ENCODE measurements at places on chromosomes 7 and 10. TPM values are rescaled to one million over a fixed set of nuclear protein-coding genes. Genes with fewer than 3 reads are reported as not detected.

EVX1 gene
- not detected for total RNA-seq

SP4 gene
- 58.7 TPM for total RNA-seq

CALML5 gene
- total RNA-seq: not detected

SEMA3D gene
- not detected for total RNA-seq

FAM20C gene
- 0.45 TPM for total RNA-seq

ACBD7 gene
- total RNA-seq: 1.5 TPM

- no peak overlapping the region for H3K4me3 ChIP-seq
- no peaks in the 10 kb centered on the region for H3K4me1 ChIP-seq
- DNase-seq: no peak
- H3K27me3 ChIP-seq: peaks cover 4% of the 10 kb centered on the region
Observed at GRCh38 chr7:47574482-47575329, 7.2 kb downstream of the TNS3 start.

DNA sequence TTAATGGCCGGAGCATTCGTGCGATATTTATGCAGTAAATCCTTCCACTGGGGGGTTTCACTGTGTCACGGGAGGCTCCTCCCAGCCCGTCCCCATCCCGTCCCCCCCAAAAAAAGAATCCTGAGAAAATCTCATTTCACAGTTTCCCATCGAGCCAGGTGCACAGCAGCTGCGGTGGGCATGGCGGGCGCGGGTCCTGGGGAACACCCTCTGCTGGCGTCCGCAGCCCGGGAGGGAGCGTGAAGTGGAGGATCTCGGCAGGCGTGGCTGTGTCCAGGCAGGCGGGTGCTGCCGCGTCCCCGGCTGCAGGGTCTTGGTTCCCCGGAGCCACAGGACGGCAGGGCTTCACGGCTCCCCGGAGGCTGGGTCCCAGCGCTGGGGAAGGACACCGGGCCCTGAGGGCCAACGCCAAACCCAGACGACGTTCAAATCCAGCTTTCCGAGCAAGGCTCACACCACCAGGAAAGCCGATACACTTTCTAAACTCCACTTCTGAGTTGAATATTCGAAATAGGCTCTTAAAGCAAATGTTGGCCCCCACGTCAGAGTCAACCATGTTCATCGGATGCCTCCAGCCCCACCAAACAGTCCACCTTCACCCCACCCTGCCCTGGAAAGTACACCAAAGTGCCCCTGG lies 55.7 kb downstream of the PDGFA start:
- H3K4me3 ChIP-seq: no peak overlapping the region
- no peak for DNase-seq
- H3K27me3 ChIP-seq: no peaks in the 10 kb centered on the region
- H3K4me1 ChIP-seq: peaks cover 1% of the 10 kb centered on the region
- no peaks in the 10 kb centered on the region for H3K36me3 ChIP-seq

GRCh38 chr7:95473276-95473985 lies 12.3 kb upstream of the ASB4 start:
- H3K4me3 ChIP-seq: no peak overlapping the region
- H3K27ac ChIP-seq: no peak overlapping the region
- peaks cover 10% of the 10 kb centered on the region for H3K4me1 ChIP-seq
- H3K36me3 ChIP-seq: no peaks in the 10 kb centered on the region
- peaks cover 7% of the 10 kb centered on the region for H3K27me3 ChIP-seq
- DNase-seq: no peak

DNA sequence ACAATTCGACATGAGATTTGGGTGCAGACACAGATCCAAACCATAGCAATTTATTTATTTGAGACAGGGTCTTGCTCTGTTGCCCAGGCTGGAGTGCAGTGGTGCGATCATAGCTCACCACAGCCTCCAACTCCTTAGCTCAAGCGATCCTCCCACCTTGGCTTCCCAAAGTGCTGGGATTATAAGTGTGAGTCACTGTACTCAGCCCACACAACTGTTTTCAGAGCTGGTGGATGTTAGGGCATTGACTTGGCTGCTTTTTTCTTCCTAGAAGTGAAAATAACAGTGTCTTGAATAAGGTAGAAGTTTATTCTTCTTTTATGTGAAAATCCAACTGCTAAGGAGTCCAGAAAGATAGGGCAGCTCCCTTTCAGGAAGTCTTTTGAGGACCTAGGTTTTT lies 132.1 kb downstream of the CCDC3 start:
- H3K27ac ChIP-seq: no peak overlapping the region
- no peaks in the 10 kb centered on the region for H3K27me3 ChIP-seq
- H3K4me3 ChIP-seq: no peak overlapping the region
- H3K36me3 ChIP-seq: no peaks in the 10 kb centered on the region

DNA sequence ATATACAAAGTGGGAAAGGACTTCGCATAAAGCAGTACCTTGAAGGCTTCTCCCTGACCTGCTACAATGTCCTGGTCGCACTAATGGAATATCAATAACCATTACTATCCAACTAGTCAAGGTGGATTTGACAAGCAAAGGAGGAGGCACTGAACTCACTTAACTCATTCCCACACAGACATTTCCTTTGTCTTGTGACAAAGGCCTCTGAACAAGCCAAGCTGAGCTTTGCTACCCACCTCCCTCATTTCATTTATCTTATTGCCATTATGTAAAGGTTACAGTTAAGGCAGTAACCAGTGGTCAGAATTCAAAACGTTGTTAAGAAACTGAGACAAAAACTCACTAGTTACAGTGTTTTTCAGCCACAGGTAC lies 7.3 kb downstream of the ELMO1 start:
- H3K27ac ChIP-seq: no peak overlapping the region
- H3K27me3 ChIP-seq: no peaks in the 10 kb centered on the region
- DNase-seq: no peak

DNA sequence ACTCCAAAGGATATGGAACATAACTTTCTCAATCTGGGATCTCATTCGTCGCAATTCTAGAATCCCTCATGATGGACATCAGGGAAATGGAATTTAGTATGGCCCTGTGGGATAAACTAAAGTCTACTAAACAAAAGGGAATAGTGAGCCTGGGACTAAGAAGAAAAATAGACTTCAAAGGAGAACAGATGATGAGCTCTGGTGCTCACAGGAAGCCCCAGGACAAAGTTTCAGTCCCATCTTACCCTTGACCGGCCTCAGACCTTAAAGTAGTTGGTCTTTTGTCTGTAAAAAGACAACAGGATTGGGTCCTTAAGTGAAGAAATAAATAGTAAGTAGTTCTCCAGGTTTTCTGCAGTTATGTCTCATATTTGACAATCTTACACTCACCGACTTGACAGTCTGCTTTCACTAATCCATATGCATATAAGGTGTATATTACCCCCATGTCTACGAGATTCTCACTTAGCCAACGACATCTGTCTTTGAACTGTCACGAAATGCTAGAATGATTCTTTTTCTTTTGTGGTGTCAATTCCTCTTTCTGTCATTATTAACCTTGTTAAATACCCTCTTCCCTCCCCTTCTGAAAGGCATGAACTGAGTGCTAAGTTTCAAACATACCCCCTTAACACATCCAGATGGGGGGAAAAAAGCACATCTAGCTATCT lies 10.9 kb upstream of the IKZF1 start:
- H3K4me1 ChIP-seq: peaks cover 8% of the 10 kb centered on the region
- no peak overlapping the region for H3K4me3 ChIP-seq
- DNase-seq: no peak
- H3K27me3 ChIP-seq: peaks cover 9% of the 10 kb centered on the region
- H3K36me3 ChIP-seq: peaks cover 6% of the 10 kb centered on the region

DNA sequence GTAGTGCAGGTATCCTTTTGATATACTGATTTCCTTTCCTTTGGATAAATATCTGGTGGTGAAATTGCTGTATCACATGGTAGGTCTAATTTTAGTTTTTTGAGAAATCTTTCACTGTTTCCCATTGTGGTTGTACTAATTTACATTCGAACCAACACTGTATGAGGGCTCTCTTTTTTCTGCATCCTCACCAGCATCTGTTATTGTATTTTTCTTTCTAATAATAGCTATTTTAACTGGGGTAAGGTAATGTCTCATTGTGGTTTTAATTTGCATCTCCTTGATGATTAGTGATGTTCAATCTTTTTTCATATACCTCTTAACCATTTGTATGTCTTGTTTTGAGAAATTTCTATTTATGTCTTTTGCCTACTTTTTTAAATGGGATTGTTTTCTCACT lies 335.4 kb upstream of the MTPN start:
- no peaks in the 10 kb centered on the region for H3K36me3 ChIP-seq
- no peaks in the 10 kb centered on the region for H3K4me1 ChIP-seq
- no peak for DNase-seq
- no peak overlapping the region for H3K4me3 ChIP-seq

GRCh38 chr7:2610898-2611297 lies 20.9 kb upstream of the TTYH3 start:
- no peaks in the 10 kb centered on the region for H3K36me3 ChIP-seq
- DNase-seq: no peak
- no peak overlapping the region for H3K27ac ChIP-seq

- peak; percentile 43 for DNase-seq
- H3K4me1 ChIP-seq: no peaks in the 10 kb centered on the region
- H3K36me3 ChIP-seq: no peaks in the 10 kb centered on the region
- H3K4me3 ChIP-seq: no peak within 1 kb of the TSS
- peaks cover 19% of the 10 kb centered on the region for H3K27me3 ChIP-seq
Observed at GRCh38 chr7:13989126-13989948, at the start of gene ETV1. TSS of gene ETV1 (minus strand) at chr7:13989666. CDS start at chr7:13989052, 614 bp downstream.
